SK-N-MC (cell line): ENCODE measurements at places on chromosomes 6 and 20.

DNA sequence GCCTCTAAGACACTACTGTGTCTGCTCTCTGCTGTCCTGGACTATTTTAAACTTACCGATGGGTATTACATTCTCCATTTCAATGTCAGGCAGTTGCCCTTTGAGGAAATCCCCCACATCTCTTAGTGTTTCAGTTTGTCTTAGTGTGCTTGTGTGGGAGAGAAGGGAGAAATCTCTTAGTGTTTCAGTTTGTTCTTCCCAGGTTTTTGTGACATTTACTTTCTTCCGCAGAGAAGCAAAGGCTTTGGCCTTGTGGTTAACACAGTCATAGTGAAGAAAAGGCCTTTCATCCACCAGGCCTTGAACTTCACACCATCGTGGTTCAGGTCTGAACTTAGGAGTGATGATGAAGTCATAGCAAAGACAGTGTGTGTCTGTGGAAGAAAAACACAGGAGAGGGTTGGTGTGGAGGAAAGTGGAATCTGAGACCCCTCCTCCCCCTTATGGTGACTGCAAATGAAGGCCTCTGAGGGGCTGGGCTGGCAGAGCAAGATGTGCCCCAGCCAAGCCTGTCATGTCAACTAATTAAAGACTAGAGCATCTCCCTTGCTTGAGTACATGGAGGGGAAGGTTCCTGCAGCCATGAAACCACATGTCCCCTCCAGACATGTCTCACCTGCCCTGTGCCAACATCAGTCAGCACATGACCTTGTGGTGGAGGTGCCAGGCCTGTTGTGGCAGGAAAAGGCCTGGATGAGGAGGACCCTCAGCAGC, 23.9 kb downstream of the RAET1L start:
- DNase-seq, result no peak

DNA sequence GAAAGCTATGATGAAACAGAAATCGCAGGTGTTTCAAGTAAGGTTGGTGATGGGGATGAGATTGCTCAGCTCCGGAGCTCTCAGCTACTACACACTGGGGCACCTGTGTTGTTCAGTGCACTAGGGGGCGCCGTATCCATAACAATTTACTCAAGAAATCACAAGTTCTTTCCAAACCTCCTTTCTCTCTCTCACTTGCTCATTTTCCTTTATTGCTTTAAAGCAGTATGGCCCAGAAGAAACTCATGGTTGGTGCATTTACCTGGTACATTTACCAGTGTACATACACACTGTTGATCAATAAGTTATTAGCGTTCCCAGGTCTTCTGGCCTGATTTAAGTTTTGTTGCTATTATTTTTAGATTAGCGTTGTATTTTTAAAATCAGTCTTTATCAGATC, 235.2 kb upstream of the TAB2 start:
- DNase-seq, result peak; percentile 55

DNA sequence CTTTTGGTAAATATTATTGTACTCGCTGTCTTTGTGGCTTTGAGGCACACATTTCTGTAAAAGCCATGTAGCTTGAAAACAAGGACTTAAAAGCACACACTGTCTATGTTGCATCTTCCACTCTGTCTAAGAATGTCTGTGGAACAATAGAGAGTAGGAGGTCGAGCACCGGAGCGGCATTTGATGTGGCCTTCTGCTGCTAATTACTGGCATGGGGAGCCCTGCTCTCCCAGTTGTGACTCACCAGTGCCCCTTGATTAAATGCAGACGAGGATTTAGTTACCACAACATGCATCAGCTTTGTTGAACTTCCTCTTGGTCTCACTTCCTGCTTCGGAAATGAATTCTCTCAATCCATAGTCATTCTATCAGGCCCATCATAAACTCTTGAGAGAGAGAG, 680.7 kb upstream of the SLC35B3 start:
- no peak for DNase-seq

GRCh38 chr6:104266922-104267321, 592.8 kb downstream of the HACE1 start:
- DNase-seq, result no peak

GRCh38 chr6:45001663-45002062, 326.5 kb upstream of the RUNX2 start:
- no peak for DNase-seq

- DNase-seq, result no peak
Measured at GRCh38 chr6:9405825-9406224, 970.5 kb upstream of the SLC35B3 start.

DNA sequence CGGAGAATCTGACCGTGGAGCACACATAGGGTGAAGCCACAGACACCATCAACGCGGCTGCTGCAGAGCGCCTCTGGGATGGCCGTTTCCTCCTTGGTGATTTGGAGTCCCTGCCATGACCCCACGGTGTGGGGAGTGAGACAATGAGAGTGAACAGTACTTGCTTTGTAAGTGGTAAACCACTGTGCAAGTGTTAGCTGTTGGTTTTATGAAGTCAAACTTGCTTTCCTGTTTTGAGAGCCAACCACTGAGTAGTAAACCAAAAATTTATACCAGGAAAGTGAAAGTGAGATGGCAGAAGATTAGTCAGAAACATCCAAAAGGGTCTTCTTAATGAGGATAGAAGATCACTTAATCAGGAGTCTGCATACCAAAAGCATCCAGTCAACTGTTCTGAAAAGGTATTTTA, 160.7 kb downstream of the FOXC1 start:
- DNase-seq, result no peak

DNA sequence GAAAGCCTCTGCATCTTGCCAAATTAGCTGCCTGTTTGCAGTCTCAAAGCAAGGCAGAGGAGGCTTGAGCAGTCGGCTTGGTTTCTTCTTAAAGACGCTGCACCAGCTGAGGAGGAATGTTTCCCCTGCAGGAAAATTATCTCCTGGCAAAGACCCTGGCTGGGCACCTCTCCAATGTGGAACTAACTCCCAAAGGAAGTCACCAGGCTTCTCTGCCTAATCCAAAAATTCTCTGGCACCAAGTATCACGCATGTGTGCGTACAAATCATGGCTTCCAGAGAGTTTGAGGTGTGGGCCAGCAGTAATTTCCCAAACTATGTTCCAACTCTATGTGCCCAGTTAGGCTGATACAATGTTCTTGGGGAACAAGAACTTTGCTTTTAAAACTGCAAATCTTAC, 176.2 kb downstream of the KIF16B start:
- DNase-seq, result no peak

DNA sequence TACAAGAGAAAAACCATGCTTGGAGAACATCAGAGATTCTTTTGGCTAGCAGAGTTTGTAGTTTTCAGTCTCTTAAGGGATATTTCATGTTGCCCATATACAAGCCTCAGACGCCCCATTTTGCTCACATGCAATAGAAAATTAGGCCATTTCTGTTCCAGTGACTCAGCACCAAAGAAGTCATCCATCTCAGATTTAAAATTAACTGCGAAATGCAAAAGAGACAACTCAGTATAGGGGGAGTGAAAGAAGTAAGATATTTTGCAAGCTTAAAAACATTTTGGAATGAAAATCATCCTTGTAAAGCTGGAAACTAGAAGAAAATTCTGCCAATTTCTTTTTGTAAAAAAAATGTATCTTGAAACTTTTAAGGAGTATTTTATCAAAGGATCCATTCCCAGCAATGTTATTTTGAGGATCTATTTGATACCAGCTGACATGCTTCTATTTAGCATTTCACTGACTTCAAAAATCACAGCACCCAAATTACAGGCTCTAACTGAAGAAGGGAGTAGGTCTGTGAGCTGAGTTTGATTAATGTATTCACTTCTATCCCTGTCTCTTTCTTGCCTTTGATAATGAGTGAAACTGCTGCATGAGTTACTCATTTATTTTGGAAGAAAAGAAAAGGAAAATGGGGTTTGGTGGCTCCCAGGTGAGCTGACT, 223.7 kb upstream of the SULF2 start:
- no peak for DNase-seq

DNA sequence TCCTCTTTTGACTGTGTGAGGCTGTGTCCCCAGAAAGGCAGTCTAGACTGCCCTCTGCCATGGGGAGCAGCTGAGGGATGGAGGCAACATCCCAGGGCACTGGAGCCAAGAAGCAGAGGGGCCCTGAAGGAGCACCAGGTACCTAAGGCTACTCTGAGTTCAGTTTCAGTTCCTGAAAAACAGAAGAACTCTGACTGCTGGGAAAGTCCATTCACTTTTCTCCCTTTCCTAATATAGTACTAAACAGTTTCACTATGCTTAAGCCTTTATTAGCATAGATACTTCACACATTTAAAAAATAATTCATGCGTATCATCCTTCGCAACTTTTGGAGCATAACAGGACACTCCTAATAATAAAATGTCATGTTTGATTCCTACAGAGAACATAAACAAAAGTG, 130.0 kb downstream of the FOXC1 start:
- DNase-seq, result no peak

DNA sequence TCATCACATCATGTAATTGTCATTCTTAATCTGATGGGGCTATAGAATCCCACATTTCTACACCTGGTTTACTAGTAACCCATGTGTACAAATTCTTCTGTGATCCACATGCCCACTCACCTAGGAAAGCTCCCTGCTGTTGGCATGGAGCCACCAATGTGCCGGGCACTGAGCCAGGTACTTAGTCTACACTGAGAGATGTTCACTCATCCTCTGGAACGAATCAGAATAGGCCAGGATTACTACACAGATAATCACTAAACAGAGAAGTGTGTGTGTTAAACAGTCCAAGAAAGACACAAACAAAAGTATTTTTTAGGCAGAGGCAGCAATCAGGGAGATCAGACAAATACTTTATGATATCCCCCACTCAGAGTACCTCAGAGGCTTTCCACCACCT, 193.2 kb upstream of the VGLL2 start:
- DNase-seq, result no peak

DNA sequence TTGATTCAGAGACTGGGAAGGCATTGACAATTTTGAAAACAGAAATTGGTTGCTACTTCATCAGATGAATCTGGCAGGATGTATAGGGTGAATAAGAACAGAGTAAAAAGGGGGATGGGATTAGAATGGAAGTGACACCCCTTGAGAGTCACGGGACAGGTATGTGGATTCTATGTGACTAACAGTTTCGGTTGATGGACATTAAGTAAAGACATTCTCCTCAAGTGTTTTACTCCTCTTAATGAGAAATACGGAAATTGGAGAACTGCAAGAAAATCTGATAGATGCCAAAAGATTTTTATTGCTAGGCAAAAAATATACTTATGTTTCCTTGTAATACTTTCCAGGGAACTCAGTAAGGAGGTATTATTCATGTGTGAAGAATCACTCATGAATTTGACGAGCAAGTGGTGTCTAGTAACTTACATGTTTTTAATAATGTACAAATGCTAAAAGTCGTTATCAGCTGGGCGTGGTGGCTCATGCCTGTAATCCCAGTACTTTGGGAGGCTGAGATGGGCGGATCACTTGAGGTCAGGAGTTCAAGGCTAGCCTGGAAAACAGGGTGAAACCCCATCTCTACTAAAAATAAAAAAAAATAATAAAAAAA, 135.8 kb downstream of the KIF16B start:
- DNase-seq, result no peak

- no peak for DNase-seq
Measured at GRCh38 chr6:147503587-147503986, 4.9 kb upstream of the SAMD5 start.

DNA sequence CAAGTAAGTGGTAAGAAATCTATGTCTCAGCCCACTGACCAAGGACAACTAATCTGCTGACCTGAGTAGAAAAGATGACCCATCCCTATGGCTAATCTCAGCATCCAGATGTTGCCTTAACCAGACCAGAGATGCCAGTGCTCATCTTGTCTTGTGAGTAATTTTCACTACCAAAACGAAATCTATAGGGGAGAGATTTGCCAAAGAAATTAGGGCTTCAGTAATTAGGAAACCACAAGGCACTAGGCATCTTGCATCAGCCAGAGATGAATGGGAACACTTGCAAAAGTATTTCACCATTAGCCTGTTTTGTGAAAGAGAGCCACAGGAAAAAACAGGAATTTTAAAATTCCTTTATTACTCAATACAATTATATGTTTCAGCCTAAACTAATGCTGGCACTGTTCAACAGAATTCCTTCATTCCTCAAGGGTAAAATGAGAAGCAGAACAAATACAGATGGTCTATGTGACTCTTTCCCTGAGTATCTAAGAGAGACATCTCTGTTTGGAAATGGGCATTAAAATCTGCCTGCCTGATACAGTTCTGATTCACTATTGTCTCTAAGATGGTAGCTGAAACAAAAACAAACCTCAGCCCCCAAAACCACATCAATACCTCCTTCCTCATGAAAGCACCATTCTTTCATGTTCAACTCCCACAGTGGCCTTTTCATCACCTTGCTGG, 87.8 kb downstream of the GMDS start:
- DNase-seq, result peak; percentile 61

DNA sequence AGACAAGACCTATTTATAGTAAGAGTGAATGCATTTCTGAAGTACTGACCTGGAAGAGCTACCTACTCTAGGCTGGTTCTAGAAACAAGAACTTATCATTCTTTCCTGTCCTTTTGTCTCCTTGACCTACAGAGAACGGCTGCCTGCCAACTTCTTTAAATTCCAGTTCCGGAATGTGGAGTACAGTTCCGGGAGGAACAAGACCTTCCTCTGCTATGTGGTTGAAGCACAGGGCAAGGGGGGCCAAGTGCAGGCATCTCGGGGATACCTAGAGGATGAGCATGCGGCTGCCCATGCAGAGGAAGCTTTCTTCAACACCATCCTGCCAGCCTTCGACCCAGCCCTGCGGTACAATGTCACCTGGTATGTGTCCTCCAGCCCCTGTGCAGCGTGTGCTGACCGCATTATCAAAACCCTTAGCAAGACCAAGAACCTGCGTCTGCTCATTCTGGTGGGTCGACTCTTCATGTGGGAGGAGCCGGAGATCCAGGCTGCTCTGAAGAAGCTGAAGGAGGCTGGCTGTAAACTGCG, 8.3 kb downstream of the APOBEC2 start:
- no peak for DNase-seq

DNA sequence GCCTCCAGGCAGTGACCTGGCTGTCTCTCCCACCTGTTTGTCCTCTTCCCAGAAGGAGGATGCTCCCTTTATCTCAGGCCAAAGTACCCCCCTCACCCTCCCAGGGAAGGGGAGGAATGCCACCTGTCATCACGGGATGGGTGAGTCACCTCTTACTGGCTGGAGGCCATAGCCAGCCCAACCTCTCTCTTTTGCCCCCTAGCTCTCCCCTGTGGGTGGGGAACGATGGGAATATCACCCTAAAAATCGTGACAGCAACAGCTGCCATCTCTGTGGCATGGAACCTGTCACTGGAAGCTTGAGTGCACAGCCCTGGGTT, 137.5 kb upstream of the PTPN1 start:
- no peak for DNase-seq
